ENCODE measurements at places on chromosomes 13 and 19.

- DNase-seq, result no peak
Observed at GRCh38 chr19:28977826-28978225, 235.1 kb downstream of the UQCRFS1 start.

DNA sequence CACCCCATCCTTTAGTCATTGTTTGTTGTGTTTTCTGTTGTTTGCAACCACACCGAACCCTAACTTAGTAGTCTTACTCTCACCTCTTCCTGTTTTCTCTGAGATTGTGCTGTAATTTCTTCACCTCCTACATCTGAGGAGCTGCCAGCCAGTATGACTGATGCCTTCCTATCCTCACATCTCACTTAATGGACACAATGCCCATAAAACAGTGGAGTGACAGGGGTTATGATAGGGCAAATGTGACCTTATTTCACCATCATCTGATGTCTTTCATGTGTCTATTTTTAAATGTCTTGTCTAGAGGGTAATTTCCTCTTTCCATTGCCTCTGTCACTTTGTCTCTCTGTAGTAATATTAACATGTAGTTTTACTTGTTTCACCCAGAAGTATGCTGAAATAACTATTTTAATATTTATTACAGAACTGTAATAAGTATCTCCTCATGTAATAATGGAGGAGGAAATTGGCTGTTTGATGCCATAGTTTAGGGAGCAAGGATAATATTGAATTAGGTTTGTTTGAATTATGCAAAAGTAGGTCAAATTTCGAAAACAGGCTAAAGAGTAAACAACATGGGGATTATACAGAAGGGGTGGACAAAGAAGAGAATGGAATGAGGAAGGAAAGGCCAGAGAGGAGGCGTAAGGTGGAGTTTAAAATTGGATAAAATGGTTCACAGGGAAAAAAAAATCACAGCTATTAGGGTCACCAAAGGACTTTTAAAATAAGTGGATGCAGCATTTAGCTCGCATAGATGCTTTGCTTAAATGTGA, 103.5 kb upstream of the SPRY2 start:
- DNase-seq, result peak; percentile 14

DNA sequence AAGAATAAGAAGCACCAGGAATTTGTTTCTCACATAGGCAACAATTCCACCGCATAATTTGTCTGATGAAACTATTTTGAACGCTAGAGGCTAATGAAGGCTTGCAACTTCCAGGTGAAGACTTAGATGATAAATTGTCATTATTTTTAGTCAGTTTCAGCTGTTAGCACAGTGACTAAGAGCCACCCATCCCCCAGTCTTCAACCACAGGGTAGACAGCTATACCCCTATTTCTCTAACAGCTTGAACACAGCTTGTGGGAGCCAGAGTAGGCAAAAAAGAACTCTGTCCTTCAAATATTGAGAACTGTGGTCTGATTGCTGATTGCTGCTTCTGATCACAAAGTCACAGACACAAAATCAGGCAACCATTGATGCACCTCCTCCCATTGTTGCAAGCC, 1124.8 kb upstream of the PRR20A start:
- no peak for DNase-seq

DNA sequence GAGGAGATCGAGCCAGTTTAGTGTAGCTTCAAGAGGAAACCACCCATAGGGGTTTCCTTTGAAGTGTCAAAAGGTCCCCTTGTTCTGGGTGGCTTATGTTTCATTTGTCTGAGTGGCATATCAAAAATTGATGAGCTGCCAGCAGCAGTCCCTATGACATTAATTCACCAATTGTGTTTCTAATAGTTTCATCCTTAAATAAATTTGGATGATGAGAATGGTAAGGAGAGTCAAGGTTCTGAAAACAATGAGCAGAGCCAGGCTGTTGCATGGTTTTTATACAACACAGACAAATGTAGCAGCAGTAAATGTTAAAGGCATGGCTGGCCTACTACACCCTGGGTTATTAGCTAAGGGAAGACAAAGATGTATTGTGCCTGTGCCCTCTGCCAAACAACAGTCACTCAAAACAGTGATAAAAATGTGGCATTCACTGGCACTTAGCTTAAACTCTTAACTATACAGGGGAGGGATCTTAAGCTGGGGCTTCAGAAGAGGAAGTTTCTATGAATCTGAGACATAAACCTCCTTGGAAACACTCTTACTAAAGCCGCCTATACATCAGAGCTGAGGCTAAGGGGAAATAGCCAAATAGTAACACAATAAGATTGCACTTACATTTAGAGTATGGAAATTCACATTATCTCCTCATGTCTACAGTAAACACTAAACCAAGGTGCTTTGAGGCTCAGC, 200.5 kb downstream of the POU4F1 start:
- DNase-seq, result no peak

DNA sequence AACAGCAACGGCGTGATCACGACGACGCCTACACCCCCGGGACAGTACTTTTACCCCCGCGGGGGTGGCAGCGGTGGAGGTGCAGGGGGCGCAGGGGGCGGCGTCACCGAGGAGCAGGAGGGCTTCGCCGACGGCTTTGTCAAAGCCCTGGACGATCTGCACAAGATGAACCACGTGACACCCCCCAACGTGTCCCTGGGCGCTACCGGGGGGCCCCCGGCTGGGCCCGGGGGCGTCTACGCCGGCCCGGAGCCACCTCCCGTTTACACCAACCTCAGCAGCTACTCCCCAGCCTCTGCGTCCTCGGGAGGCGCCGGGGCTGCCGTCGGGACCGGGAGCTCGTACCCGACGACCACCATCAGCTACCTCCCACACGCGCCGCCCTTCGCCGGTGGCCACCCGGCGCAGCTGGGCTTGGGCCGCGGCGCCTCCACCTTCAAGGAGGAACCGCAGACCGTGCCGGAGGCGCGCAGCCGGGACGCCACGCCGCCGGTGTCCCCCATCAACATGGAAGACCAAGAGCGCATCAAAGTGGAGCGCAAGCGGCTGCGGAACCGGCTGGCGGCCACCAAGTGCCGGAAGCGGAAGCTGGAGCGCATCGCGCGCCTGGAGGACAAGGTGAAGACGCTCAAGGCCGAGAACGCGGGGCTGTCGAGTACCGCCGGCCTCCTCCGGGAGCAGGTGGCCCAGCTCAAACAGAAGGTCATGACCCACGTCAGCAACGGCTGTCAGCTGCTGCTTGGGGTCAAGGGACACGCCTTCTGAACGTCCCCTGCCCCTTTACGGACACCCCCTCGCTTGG, 966 bp downstream of the JUNB start:
- DNase-seq, result no peak

DNA sequence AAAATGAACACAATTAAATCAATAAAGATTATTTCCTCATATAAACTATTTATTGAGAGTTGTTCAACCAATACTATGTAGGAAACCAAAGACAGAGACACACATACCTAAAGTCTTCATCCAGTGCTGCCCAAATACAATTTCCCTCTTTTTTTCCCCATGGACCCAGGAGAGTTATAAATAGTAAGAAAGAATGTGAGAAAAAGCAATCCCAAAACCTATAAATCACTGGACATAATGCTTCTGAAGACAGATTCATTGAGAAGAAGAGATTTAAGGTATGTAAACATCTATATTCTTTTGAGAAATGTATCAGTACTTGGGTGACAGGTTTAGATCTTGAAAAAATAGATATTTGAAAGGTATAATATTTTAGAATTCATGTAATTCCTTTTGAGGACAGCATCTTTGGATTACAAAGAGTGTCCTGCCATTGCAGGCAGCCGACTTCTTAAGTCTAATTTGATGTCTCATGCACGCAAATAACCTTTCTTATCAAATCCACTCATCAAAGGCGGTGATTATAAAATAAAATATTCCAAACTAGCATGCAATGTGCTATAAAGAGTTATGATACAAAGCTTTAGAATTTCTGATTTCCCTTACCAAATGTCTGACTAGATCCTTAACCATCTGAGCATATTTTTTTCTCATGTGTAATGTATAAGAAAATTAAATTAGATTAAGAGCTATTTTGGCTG, 739.4 kb downstream of the LIG4 start:
- DNase-seq, result no peak

DNA sequence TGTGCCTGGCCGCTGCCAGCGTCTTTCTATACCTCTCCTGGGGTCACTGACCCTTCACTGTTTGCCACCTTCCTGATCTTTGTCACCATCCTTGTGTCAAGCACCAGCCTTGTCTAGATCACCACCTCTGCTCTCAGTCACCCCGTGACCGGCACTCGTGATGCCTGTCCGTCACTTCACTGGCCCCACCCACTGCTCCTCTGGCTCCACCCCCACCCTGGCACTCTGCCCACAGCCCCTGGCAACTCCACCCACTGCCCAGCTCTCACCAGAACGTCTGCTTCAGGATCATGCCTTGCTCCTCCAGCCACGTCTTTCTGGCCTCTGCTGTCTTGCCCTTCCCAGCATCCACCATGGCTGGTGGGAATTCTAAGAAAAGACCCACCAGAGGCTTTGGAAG, 24.8 kb upstream of the PLA2G4C start:
- no peak for DNase-seq

DNA sequence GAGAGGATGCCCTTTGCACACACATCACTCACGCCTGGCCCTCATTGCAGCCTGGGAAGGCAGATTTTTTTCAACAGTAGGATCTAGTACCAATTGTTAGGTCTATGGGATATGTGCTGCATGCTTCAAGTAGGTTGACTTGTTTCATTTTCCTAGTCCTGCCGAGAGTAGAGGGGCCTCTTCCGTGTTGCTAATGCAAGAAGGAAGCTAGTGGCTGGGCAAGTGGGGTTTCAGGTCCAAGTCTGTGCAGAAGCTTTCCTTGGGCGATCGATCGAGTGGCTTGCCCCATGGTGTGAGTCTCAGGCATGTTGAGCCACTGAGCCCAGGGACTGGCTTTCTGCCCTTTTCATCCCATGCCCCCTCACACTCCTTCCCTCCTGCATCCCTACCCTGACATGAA, 13.7 kb downstream of the ILF3 start:
- no peak for DNase-seq

GRCh38 chr13:36559375-36559774, 114.4 kb upstream of the SERTM1 start:
- no peak for DNase-seq

- DNase-seq, result no peak
Observed at GRCh38 chr19:6568816-6569215, 22.1 kb downstream of the CD70 start.

GRCh38 chr13:91534996-91535395, 136.6 kb downstream of the GPC5 start:
- no peak for DNase-seq

GRCh38 chr19:19821366-19821951, at the start of gene ZNF506:
Gene ZNF506, minus strand, starts transcription at chr19:19821750. Its CDS starts 147 bp downstream, at chr19:19821603.
- DNase-seq, result peak; percentile 98

GRCh38 chr19:11624069-11624463, 26.8 kb downstream of the ZNF627 start:
- no peak for DNase-seq

GRCh38 chr19:5155586-5156210, 184.9 kb downstream of the PTPRS start:
- DNase-seq, result no peak

DNA sequence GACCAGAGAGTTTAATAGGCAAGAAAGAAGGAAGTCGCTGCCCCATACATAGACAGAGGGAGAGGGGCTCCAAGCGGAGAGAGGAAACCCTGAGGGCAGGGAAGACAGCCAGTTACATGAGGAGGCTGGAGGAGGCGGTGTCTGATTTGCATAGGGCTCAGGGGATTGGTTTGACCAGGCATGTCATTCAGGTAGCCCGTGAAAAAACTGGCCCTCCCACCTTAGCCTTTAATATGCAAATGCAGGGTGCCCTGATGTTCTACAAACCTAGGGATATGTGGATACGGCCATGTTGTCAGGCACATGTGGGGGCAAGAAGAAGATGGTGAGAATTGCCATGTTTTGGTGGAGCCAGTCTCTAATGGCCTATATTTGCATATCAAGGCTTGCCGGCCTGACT, 1461.6 kb downstream of the PCDH9 start:
- DNase-seq, result no peak

Measured in putamen (tissue), 1 donor.